ENCODE measurements at places on chromosomes 2 and 18. TPM values are rescaled to one million over a fixed set of nuclear protein-coding genes. Genes with fewer than 3 reads are reported as not detected.

Gene MOGAT1
- 0.22 TPM for total RNA-seq

Gene IL36RN
- total RNA-seq, result not detected

Gene SKOR2
- total RNA-seq, result not detected

Gene IL1RL2
- not detected for total RNA-seq

Gene FAM228A
- total RNA-seq, result not detected

Gene IGFBP2
- 143 TPM for total RNA-seq

Gene CCBE1
- 0.84 TPM for total RNA-seq

Gene ECEL1
- not detected for total RNA-seq

Gene LYPD6B
- total RNA-seq, result 6.1 TPM

Gene ANKRD36B
- 16.5 TPM for total RNA-seq

Gene PMAIP1
- 66.7 TPM for total RNA-seq

Gene PLB1
- 0.49 TPM for total RNA-seq

Gene CNDP1
- not detected for total RNA-seq

Gene ABCB11
- total RNA-seq, result 0.12 TPM

Gene FAM124B
- not detected for total RNA-seq

Gene RNF152
- 0.47 TPM for total RNA-seq

Gene PTPN2
- total RNA-seq, result 50.3 TPM

Gene NETO1
- total RNA-seq, result not detected

Gene ALK
- total RNA-seq, result not detected

Gene COL6A3
- 1.2 TPM for total RNA-seq

Gene KCTD1
- 16.8 TPM for total RNA-seq

Gene C1QL2
- not detected for total RNA-seq

Gene PPIL3
- 55.9 TPM for total RNA-seq

Gene LHCGR
- not detected for total RNA-seq

Gene DOK6
- not detected for total RNA-seq

Gene TUBA4A
- 32.7 TPM for total RNA-seq

Gene LIMS2
- 3.7 TPM for total RNA-seq

Data from HCT116 (cell line).